ENCODE measurements at places on chromosomes 5 and 9.

DNA sequence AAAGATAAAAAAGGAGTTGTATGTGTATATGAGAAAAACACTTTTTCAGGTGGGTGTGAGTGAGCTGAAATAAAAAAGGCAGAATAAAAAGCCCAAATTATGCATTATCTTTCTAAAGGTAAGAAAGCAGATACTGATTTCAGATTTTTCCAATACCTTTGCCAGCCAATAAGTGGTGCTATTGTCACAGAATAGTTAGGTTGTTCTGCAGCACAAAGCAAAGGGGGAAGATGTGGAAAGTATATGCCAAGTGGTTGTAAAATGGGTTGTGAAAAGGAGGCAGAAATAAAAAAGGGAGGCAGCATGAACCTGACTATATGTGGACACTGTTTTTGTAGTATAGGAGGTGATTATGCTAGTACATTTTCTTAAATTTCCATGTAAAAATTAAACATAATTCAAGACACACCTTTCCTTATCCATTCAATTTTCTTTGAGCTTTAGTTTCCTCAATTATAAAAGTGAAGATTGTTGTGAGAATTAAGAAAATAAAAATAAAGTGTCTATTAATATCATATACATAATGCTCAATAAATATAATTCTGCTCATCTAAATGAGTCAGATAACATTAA is 106.7 kb downstream of the SMIM15 start:
- peak; percentile 2 for DNase-seq

- no peak for DNase-seq
Observed at GRCh38 chr5:147966829-147967228, 60.5 kb upstream of the C5orf46 start.

DNA sequence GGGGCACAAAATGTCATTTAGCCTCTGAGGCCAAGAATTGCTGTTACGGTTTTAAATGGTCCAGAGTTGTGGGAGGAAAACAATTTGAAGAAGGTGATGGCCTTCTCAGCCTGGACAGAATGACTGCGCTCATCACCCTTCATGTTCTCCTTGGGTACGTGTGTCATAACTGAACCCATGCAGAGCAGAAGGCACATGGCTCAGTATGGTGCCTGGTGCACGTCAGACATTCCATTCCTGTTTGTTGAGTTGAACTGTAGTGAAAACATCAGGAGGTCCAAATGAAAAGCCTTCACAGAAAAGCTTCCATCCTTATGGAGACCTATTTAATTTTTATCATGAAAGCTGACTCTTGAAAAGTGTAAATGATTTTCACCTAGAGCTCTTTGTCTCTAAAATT is 133.2 kb downstream of the CFAP90 start:
- no peak for DNase-seq

- DNase-seq: no peak
Observed at GRCh38 chr9:31612336-31613030, 772.0 kb upstream of the ACO1 start.

GRCh38 chr9:105447386-105447813 is 434 bp upstream of the FSD1L start:
- peak; percentile 54 for DNase-seq

GRCh38 chr9:109934857-109935215 is 154.8 kb downstream of the PALM2AKAP2 start:
- no peak for DNase-seq

GRCh38 chr5:68468322-68468721 is 252.8 kb downstream of the PIK3R1 start:
- DNase-seq: no peak

- DNase-seq: no peak
Observed at GRCh38 chr5:160905285-160905684, 53.3 kb upstream of the ATP10B start.

- DNase-seq: no peak
Observed at GRCh38 chr9:5939530-5939929, 48.8 kb downstream of the MLANA start.

GRCh38 chr9:17631396-17631795 is 52.5 kb downstream of the SH3GL2 start:
- DNase-seq: no peak

- no peak for DNase-seq
Observed at GRCh38 chr5:134436523-134437339, 25.1 kb upstream of the CDKN2AIPNL start.

DNA sequence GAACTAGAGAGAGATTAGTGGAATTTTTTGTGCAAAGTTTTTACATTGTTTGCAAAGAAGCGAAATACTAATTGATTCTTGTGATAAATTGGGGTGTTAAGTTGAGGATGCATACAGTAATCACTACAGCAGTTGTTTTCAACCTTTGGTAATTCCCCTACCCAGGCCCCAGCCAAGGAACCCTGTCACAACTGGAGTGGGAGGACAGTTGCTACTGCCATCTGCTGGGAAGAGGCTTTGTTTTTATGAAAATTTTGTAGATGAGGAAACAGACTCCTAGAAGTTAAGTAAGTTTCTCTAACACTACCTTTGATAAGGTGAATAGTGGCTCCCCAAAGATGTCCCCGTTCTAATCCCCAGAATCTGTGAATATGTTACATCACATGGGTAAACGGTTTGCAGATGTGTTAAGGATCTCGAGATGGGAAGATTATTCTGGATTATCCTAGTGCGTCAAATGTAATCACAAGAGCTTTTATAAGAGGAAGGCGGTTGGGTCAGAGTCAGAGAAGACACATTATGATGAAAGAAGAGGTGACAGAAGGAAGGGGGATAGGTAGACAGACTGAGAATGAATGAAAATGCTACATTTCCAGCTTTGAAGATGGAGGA is 34.0 kb upstream of the PPP1R2B start:
- no peak for DNase-seq

DNA sequence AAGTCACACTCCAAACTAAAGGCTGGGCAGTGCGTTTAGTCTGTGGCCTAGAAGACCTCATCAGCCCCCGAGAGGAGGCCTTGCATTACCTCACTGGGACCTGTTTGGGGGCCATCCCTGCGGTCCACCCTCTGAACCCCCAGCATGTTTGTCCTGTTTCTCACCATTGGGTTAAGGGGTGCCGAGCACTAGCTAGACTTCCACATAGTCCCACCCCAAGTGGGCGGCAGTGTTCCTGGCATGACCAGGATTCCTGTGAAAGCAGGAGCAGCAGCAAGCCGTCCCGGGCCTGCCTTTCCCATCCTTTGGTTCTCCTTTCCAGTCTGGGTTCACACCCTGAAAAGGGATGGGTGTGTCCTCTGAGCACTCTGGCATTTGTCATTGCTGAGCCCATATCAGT is 26.6 kb upstream of the SAP30L start:
- no peak for DNase-seq

DNA sequence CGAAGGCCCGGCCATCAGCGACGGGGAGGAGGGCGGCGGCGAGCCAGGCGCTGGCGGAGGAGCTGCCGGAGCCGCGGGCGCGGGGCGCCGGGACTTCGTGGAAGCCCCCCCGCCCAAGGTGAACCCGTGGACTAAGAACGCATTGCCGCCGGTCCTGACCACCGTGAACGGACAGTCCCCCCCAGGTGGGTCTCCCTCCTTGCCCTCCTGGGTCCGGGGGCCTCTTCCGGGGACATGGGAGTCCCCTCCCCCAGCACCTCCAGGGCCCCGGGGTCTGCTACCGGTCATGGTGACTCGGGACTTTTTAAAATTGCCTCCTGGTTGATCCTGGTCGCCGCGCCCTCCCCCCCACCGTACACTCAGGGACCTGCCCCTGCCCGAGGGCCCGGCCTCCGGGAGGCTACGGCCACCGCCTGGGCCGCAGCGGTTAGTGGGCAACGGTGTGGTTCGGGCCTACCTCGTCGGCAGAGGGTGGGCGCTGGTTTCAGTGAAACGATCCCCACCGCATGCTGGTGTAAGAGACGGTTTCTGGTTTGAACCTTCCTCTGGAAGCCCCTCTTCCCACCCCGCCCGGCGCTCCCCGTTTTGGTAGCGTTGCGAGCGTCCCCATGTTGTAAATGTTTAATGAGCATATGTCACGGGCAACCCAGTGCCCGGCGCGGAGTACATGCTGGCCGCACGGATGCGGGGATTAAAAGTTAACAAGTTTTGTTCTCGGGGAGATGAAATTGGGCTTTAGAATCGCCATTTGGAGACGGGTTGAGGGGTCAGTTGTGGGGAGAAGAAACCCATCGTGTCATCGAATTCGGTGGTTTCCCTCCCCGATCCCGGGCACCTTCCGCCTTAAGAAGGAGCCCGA is 1.1 kb downstream of the LARP1 start:
- DNase-seq: no peak

DNA sequence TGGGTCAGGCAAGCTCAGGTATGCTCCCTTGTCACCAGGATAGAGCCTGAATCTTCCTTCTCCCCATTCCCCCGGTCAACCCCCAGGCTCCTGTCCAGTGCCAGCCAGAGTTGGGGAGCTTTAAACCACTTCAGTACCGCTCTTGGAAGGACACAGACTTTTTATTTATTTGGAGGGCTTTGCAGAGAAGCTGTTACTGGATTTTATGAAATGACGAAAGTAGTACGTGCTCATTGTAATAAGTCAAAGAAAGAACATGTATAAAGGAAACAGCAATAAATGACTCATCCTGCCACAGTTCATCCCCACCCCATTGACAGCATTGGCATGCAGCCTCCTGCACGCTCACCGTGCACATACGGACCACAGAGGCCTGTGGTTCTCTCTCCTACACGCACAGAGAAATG is 230.3 kb downstream of the AUH start:
- DNase-seq: no peak

DNA sequence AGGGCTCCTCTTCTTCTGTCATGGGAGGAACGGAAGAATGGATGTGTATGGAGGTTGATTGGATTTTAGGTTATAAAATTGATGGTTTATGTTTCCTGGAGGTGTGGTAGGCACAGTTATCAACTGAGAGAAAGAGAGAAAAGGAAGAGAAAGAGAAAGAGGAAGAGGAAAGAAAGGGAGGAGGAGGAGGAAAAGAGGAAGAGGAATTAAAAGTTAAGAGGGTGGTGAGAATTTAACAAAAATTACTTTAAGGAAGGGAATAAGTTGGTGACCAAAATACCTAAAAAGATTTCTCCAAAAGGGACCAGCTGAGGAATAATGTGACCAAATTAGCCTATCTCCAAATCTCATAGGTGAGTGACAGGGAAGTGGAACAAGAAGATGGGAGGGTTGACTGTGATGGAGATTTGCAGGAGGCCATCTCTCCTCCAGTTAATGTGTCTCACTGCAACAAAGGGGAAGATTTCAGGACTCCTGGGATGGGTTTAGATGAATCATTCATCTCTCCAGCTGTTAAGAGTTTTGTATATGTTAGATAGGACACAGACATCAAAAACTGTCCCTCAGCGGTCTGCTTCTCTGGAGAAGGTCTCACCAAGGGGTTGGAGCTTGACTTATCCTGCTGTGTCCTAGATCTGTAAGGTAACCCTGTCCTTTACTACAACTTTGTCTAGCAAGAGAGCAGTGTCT is 76.0 kb upstream of the TMC1 start:
- DNase-seq: no peak

DNA sequence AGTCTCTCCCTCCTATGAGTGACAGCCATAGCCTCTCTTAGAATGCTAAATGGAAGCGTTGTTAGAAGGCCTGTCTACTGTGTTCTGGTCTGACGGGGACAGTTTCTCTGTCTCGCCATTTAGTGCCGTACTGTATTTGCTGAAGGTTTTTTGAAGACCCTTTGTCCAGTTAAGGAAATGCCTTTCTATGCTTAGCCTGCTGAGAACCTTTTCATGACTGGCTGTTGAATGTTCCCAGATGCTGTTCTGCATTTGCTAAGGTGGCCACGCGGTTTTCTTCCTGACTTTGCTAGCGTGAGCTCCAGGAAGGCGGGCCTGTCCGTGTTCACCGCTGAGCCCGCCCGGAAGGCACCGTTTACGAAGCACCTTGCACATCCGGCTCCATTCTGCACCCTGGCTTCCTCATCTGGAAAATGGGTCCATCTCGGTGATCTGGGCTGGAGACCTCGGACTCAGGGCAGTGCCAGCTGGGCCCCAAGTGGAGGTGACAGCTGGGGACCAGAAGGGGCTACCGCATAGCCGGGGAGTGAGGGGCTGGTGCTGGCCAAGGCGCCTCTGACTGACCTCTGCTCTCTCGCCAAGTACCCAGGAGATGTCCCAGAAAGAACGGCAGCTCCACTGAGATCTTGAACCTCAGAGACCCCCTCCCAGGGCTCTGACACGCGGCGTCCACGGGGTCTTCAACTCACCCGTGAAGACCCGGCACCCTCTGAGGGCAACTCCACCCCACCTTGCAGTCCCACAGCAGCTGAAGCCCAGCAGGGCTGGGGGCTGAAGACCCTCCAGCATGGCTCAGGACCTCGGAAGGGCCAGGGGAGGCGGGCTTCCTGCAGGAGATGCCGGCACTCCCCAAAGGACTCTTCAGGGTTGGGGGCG is 52.5 kb upstream of the NKD2 start:
- no peak for DNase-seq

DNA sequence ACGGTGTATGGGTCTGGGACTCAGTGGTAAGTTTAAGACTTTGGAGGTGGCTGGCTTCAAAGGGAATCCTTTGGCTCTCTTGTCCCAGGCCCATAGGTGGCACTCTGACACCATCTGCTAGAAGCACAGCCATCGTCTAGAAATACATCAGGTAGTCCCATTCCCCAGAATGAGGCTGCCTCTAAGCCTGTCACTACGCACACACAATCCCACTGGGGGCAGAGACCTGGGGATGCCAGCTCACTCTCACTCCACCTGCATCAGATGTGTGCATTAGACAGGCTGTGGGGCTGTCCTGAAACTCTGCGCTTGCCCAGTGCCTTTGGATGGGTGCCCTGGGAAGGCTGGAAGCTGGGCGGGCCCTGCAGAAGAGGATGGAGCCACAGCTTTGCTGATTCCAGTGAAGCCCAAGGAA is 127.5 kb upstream of the PANK3 start:
- peak; percentile 40 for DNase-seq

DNA sequence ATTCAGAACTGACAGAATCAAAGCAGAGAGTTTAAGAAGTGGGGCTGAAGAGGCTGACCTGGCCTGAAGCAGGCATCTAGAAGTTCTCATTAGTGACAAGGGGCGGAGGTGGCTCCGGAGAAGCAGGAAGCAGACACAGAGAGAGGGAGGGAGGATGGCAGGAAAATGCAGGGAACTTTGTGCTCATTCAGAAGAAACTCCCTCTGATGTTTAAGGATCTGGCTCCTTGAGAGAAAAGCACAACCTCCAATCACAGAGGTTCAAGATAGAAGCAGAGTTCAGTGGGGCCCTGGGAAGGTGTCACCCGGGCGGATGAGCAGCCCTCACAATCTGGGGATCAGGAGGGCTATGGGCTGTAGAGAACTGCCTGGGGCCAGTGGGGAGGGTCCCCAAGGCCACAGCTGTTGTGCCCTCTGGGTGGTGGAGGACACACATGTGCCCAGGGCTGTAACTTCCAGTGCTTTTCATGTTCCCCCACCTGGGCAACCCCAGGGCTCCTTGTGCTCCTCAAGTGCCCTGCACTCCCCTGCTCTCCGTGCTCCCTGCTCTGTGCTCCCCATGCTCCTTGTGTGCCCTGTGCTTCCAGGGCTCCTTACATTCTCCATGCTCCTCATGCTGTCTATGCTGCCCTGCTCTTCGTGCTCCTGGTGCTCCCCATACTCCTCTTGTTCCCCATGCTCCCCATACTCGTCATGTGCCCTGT is 51.4 kb downstream of the TRIP13 start:
- DNase-seq: no peak

DNA sequence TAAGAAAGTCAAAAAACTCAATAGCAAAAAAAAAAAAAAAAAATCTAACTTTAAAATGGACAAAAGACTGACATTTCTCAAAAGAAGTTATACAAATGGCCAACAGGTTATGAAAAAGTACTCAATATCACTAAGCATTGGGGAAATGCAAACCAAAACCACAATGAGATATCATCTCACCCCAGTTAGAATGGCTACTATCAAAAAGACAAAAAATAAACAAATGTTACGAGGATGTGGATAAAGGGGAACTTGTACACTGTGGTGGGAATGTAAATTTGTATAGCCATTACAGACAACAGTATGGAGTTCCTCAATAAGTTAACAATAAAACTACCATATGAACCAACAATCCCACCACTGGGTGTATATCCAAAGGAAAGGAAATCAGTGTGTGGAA is 37.2 kb downstream of the ENC1 start:
- no peak for DNase-seq
